WTC11 (cell line): ENCODE measurements at places on chromosomes 2 and 18. TPM values are rescaled to one million over a fixed set of nuclear protein-coding genes. Genes with fewer than 3 reads are reported as not detected.

GRCh38 chr18:3250237-3251107 is 2.9 kb downstream of the MYL12A start:
- DNase-seq, result no peak

GPATCH11 gene
- 3.5 to 4.8 TPM (median 4.0 TPM) in 3 replicates for total RNA-seq

GRCh38 chr2:240586919-240587800 is 626 bp downstream of the CAPN10 start:
- peak; percentile 55 for DNase-seq

DNA sequence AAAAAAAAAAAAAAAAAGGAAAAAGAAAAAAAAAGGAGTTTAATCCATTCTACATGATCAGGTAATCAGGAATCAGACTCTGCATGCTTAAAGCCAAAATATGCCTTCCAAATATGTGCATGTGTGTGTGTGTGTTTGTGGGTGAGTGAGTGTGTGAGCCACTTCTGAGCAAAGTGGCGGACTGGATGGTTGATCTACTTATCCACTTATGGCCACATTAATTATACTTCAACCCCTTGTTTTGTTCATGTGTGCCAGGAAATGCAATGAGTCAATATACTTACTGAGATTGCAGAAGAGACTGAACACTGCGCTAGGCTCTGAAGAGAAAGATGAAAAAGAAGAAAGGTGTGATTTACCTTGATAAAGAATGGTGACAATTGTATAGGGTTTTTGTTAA is 586.5 kb upstream of the NXPH2 start:
- DNase-seq, result no peak

DNA sequence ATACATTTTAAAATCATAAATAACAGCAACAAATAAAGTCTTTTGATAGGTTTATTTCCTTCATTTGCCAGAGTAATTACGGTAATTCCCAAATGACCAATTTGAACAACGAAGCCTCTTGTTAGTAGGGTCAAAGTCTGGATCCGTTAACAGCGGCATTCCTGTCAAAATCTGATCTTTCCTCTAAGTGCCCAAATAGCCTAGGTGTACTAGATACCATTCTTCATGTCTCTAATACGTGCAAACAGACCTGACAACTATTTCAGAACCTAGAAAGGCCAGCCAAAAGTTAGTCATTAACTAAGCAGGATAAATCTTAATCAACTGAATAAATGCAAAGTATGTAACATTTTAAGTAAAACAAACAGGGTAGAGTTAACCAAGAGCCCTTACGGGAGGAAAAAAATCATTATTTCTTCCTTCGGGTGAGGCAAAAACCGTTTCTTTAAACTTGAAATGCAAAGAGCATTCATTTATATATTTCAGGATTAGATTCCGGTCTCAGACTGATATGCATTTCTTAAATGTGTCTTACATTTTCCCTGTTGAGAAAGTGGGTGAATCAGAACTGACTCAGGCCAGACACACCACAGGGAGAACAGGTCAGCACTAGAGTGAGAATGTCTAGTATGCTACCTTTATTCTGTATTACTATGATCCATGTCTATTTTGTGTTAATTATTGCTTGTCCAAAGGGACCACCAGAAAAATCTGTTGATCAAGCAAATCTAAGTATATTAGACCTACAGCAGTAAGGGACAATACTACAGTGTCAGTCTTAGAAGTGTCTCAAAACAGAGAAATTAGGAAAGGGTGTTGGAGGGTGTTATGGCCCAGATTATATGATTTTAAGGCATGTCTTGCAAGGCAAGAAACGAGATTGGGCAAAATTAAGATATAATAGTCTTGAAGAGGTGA is 141.5 kb upstream of the NDUFV2 start:
- DNase-seq, result no peak

DNA sequence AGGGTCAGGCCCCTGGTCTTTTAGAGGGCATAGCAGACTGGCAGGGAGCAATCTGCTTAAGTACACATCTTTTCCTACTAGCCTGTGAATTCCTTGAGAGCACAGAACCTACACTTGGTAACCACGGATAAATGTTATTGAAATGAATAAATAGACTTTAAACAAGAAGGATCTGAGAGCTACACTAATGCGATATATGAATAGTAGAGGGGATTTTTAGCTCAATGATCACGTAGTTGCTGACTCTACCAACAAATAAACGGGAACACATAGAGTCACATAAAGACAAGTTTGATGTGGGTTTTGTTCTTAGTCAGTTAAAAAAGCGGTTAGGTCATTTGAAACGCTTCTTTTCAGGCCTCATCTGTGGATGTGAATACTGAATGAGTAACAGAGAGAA is 290.3 kb upstream of the CCDC68 start:
- no peak for DNase-seq

ZNF396 gene
- total RNA-seq, result 1.0 to 1.9 TPM (median 1.5 TPM) in 3 replicates

- no peak for DNase-seq
These were observed 15.1 kb downstream of the DYSF start for GRCh38 chr2:71468279-71469015.

GRCh38 chr2:219907011-219907365 is 279.6 kb downstream of the SLC4A3 start:
- DNase-seq, result no peak

DNA sequence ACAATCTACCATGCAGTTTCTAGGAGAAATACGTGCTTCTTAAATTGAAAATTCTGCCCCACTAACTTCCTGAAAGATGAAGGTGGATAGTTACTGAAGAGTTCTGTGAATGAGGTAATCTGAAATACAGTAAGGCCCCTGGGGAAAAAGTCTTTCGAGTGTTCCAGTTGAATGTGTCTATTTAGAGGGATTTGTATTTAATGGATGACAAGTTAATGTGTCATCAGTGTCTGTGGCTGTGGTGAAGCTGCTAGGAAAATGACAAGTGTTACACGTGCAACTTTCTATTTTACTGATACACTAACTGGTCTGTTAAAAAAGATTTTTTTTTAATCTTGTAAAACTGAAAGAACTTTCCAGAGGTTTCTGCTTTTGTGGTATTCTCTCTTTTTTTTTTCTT is 384.6 kb downstream of the STK39 start:
- no peak for DNase-seq

CNGA3 gene
- total RNA-seq, result not detected in 3 replicates

DNA sequence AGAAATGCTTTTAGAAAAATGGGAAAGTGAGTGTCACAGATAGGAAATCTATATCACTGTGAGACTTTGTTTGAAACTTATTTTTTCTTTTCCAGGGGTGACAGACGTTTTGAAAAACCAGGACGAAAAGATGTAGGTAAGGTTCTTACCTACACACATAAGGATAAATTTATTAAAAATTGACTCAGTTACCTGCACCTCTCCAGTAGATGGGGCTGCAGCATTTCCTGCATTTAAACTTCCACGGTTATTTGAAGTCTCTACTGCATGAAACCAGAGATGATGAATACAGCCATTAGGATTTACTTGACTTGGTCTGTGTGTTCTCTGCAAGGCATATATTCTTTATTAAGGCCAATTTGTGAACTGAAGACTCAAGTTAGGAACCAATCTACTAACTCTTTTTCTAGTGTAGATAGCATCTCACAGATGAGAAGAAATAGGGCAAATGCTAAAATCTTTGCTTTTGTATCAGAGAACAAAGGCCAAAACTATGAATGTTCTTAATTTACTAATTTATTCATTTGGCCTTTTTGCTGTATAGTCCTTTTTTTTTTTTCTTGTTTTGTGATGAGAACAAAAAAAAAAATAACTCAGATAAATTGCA is 15.0 kb downstream of the KCNJ13 start:
- DNase-seq, result no peak

DNA sequence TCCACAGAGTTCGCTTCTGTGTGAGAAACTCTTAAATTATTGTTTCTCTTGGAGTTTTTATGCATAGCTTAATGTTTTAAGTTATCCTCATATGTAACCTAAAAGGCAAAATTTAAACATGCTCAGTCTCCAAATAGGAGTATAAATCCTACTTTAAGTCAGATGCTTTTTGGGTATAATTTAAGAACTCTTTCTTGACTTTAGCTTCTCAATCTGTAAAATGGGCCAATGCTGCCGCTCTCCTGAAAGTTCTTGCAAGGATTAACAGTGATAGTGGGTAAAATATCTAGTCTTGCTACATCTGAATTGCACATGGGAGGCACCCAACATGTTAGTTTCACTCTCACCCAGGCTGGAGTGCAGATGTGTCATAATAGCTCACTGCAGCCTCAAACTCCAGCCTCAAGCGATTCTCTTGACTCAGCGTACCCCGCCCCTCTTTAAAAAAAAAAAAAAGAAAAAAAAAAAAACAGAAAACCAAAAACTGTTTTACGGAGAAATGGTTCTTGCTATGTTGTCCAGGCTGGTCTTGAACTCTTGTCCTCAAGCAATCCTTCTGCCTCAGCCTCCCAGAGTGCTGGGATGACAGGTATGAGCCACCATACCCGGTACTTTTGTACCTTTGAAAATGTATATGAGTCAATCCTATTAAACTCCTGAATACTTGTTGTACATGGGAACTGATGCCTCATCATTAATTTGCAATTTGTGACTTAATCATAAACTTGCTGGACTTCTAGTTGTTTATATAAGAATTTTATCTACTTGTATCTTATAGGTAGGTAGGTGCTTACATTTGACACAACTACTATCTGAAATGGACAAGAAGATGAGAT is 1.8 kb downstream of the FBXO48 start:
- DNase-seq, result no peak

KHK gene
- 15.5 to 17.4 TPM (median 17.4 TPM) in 3 replicates for total RNA-seq

GRCh38 chr2:66526180-66526579 is 91.3 kb downstream of the MEIS1 start:
- DNase-seq, result no peak

PLA2R1 gene
- 0.76 to 1.1 TPM (median 0.92 TPM) in 3 replicates for total RNA-seq

GRCh38 chr2:144498277-144498676 is 21.6 kb downstream of the ZEB2 start:
- no peak for DNase-seq
